ENCODE measurements at places on chromosomes 6 and 20. TPM values are rescaled to one million over a fixed set of nuclear protein-coding genes. Genes with fewer than 3 reads are reported as not detected.
A peak's percentile ranks its signal among the peaks of the same experiment; 100 is the strongest.

DNA sequence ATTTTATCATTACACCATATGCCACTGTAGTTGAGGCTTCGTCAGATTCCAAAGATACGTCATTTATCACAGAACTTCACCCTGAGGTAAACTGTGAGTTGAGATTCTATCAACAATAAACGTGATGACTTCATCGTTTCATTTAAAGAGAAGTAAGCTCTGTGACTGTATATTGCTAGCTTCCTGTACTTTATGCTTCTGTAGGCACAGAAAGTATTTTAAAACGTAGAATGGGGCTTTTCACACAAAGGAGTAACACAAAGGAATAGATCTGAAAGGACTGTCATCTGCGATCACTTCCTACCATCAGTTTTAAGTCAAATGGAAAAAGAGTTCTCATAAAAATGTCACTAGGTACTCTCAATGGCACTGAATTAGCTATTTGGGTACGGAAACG is 234.4 kb upstream of the MCHR2 start:
- peaks cover 12% of the 10 kb centered on the region for H3K4me1 ChIP-seq
- peak overlapping the region; percentile 66 for H3K4me3 ChIP-seq
- H3K27ac ChIP-seq: peak overlapping the region; percentile 51
- H3K36me3 ChIP-seq: no peaks in the 10 kb centered on the region
- H3K27me3 ChIP-seq: no peaks in the 10 kb centered on the region

Gene IL17F
- not detected for total RNA-seq

- no peaks in the 10 kb centered on the region for H3K27me3 ChIP-seq
- no peak overlapping the region for H3K4me3 ChIP-seq
- H3K27ac ChIP-seq: peak overlapping the region; percentile 37
- H3K4me1 ChIP-seq: peaks cover 22% of the 10 kb centered on the region
- no peaks in the 10 kb centered on the region for H3K36me3 ChIP-seq
Measured at GRCh38 chr20:19815553-19815991, 57.5 kb downstream of the RIN2 start.

DNA sequence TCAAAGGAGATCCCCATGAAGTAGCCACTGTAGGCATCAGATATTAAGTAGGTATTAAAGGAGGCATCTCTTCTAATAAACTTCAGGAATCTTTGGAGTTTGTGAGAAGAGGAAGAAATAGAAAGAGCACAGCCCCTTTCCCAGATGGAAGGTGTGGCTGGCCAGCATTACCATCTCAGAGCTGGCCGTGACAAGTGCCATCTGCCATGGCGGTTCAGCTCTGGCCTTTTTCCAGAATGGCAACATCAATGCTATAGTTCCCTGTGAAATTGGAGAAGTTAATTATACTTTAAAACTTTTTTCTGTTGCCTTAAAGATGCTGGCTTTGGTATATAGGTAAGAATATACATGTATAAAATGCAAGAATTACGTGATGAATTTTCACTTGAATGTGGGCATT is 51.9 kb upstream of the MCUR1 start:
- DNase-seq: no peak
- no peak overlapping the region for H3K27ac ChIP-seq
- H3K36me3 ChIP-seq: no peaks in the 10 kb centered on the region
- no peak overlapping the region for H3K4me3 ChIP-seq
- no peaks in the 10 kb centered on the region for H3K27me3 ChIP-seq

DNA sequence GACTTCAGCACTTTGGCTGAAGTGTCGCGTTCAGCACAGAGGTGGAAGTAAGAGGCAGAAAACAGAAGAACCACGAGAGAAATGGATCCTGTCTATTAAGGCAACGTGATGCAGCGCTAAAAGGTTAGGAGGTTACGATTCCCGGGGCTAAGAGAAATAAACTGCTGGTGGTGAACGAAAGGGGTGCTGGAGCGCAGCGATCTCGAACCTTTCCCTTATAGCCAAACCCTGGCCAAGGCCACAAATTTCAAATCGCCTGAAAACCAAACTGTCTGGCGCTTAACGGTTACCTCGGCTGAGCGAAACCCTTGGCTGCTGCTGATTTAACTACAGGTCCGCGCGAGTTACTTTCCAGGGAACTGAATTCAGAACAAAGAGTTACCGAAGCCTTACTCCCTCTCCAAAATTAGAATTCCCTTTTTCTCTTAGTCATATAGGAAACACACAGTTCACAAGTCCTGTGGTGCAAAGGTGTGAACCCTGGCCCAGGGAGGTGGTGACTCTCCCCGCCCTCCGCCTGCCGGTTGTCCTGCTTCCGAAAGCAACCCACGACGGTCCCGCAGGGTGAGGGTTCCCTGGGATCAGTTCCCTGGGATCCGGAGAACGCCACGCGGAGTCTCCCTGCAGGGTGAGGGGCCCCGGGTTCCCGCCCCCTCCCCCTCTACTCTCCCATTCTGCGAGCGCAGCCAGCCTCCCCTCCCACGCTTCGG is 1.3 kb upstream of the SLC35D3 start:
- no peak for DNase-seq
- H3K27ac ChIP-seq: no peak overlapping the region
- H3K4me1 ChIP-seq: peaks cover 20% of the 10 kb centered on the region
- no peaks in the 10 kb centered on the region for H3K27me3 ChIP-seq

DNA sequence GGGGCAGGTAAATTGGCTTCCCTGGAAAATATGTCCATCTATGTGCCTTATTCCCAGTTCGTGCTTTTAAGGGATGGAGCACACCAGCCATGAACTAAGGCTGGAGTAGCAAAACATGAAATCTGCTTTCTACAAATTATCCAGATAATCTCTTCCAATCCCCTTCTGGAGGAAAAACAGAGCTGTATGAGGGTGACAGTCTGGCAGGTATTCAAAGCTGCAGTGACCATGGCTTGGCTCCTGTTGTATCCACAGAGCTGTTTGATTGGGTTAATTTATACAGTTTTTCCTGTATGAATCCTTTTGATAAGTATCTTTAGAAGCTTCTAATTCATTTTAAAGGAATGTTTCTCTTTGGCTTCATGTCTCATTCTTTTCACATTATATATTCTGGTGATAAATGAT is 144.4 kb downstream of the AIG1 start:
- no peaks in the 10 kb centered on the region for H3K27me3 ChIP-seq
- no peak overlapping the region for H3K4me3 ChIP-seq
- no peak overlapping the region for H3K27ac ChIP-seq
- no peak for DNase-seq
- H3K4me1 ChIP-seq: peaks cover 11% of the 10 kb centered on the region
- peaks cover 3% of the 10 kb centered on the region for H3K36me3 ChIP-seq

Gene EMILIN3
- total RNA-seq: 0.23 TPM

Gene CTCFL
- total RNA-seq: not detected

Gene PHACTR3
- 0.11 TPM for total RNA-seq

GRCh38 chr6:74181471-74181870 is 485.5 kb downstream of the CD109 start:
- H3K4me1 ChIP-seq: no peaks in the 10 kb centered on the region
- H3K36me3 ChIP-seq: no peaks in the 10 kb centered on the region
- no peak for DNase-seq
- no peak overlapping the region for H3K27ac ChIP-seq

GRCh38 chr20:47860049-47860830 is 75.0 kb upstream of the SULF2 start:
- no peak overlapping the region for H3K27ac ChIP-seq
- H3K27me3 ChIP-seq: no peaks in the 10 kb centered on the region
- H3K4me1 ChIP-seq: no peaks in the 10 kb centered on the region
- DNase-seq: no peak
- H3K36me3 ChIP-seq: no peaks in the 10 kb centered on the region
